ENCODE measurements at places on chromosomes 16 and 17.
A peak's percentile ranks its signal among the peaks of the same experiment; 100 is the strongest.

DNA sequence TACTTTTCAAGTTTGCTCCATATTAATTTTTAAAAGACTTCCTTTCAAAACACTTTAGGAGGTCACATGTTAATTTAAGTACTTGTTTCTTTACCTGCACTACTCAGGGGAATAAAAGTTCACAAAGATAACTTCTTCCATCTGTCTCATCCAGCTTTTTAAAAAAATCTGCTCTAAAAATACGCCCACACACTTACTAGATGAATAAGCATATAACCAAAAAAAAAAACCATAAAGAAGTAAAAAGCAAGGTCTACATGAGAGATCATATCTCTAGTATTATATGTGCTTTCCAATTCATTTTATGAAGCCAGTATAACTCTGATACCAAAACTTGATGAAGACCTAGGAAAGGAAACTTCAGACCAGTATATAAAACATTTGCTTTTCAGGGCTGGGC lies 17.2 kb downstream of the SKAP1 start:
- no peak for DNase-seq

DNA sequence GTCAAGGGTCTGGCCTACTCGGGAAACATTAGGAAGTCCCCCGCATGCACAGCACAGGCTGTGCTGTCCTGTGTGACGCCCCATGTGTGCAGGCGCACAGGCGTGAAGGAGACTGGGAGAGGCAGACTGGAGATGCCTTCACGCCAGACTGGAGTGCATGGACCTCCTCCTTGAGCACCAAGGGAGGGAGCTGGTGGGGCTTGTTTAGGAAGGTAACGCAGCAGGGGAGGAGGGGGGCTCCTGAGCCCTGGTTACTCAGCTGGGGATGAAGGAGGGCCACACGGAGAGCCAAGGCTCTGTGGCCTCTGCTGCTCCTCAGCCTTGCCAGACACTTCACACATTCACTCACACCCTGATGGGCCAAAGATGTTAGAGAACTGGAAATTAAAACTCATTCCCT lies 7.7 kb downstream of the HSDL1 start:
- DNase-seq, result no peak

- DNase-seq, result no peak
Observed at GRCh38 chr16:35689764-35690163, 2230.4 kb downstream of the TP53TG3F start.

GRCh38 chr17:8913091-8913490 lies 45.6 kb upstream of the PIK3R6 start:
- no peak for DNase-seq

GRCh38 chr17:40298726-40299125 lies 10.3 kb upstream of the RARA start:
- DNase-seq, result no peak

- no peak for DNase-seq
Observed at GRCh38 chr16:86598607-86599565, 20.5 kb downstream of the FOXL1 start.

DNA sequence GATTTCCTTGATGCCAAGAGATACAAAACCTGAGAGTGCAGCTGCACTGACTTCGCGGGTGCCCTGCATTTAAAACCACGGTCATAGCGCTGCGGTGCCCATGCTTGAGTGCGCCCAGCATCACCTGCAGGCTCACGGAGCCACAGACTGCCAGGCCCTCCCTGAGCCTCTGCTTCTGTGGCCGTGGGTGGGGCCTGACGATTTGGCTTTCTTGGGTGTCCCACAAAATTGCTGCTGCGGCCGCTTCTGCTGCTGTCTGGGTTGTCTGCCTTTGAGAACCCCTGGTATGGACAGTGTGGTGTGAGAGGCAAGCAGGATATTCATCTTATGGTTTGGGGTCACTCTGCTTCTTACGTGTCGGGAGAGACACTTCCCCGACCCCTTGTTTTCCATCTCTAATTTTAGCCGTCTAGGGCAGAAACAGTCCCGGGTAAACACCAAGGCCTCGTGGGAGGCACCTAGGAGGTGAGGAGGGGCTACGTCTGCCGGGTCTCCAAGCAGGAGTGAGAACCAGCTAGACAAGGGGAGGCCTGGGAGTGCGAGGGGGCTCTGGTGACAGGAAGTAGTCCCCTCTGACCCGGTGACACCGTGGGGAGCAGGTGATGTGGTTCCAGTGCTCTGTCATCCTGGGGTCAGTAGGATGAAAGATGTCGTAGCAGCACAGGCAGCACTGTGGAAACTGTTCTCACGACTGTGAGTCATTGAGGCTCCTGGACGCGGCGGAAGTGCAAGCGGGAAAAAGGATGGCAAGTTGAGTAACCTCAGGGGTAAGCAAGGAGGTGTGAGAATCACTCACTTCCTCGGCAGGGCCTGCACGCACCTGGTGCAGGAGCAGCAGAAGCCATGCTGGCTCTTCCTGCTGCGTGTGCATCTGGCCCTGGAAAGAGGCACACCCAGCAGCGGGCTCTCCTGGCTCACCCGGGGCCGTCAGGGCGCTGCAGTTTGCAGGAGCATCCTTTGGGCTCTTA lies 176.3 kb downstream of the RPTOR start:
- peak; percentile 36 for DNase-seq

DNA sequence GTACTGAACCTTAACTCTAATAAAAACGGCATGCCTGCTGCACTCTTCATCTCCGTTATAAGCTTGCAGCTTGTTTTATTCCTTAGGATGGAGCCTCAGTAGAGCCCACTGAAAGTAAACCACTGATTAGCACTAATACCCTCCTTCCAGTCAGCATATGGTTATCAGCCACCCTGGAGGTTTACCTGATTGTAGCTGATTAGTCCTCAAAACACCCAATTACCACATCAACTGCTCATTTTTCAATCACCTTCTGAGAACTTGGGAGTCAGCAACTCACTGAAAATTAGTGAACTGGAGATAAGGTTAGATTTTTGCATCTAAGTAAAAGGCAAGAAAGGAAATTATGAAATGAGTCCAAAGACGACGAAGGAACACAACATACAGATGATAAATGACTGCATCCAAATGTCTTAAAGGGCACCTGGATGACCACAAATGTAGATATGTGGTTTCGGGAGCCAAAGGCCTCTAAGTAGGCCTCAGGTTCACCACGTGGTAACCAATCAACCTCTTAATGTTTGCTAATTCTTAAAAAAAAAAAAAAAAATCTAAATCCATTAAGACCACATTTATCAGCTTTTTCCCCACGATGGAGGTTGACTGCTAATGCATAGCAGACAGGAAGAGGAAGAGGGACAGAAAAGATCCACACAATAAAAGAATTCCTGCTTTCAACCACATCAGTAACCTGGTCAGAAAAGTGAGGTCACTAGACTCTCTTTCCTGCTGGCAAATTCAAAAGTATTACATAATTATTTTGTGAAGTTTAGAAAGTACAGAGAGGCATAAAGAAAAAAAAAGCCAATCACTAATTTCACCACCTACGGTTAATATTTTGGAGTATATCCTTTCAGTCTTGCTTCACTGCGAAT lies 28.0 kb downstream of the DCUN1D3 start:
- DNase-seq, result no peak

GRCh38 chr17:74152591-74153455 lies 50.7 kb upstream of the RPL38 start:
- DNase-seq, result no peak

GRCh38 chr17:36592716-36593321 lies 1.1 kb downstream of the DHRS11 start:
- no peak for DNase-seq

DNA sequence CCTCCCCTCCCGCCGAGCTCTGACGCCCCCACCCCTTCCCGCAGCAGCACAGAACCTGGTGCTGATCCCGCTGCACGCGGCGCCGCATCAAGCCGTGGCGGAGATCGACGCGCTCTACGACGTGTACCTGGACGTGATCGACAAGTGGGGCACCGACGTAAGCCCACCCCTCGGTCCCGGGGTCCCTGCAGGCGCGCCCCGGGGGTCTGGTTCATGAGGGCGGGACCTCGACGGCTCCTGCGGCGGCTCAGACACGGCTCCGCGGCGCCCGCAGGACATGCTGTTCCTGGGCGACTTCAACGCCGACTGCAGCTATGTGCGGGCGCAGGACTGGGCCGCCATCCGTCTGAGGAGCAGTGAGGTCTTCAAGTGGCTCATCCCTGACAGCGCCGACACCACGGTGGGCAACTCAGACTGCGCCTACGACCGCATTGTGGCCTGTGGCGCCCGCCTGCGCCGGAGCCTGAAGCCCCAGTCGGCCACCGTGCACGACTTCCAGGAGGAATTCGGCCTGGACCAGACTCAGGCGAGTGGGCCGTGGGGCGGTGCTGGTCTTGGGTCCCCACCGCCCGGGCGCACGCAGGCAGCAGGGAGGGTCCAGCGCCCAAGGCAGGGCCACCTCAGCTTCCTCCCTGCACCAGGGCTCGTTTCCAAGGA lies 1.4 kb downstream of the DNASE1L2 start:
- DNase-seq, result no peak

GRCh38 chr16:11129378-11129781 lies 126.6 kb downstream of the SOCS1 start:
- DNase-seq, result no peak

- DNase-seq, result no peak
Observed at GRCh38 chr17:71142333-71142732, 973.0 kb downstream of the KCNJ2 start.

DNA sequence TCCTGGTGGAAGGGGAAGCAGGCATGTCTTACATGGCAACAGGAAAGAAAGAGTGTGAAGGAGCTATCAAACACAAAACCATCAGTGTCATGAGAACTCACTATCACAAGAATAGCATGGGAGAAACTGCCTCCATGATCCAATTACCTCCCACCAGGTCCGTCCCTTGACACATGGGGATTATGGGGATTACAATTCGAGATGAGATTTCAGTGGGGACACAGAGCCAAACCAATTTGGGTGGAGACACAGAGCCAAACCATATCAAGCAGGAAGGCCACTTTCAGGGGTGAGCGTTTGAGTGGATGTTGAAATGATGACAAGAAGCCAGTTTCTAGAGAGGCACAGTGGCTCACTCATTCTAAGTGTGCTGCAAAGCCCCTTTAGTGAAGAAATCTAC lies 143.8 kb downstream of the CPPED1 start:
- no peak for DNase-seq

GRCh38 chr16:2424061-2425007 lies 4.9 kb upstream of the CCNF start:
- DNase-seq, result no peak

GRCh38 chr16:6375465-6376075 lies 957.1 kb upstream of the RBFOX1 start:
- DNase-seq, result no peak

DNA sequence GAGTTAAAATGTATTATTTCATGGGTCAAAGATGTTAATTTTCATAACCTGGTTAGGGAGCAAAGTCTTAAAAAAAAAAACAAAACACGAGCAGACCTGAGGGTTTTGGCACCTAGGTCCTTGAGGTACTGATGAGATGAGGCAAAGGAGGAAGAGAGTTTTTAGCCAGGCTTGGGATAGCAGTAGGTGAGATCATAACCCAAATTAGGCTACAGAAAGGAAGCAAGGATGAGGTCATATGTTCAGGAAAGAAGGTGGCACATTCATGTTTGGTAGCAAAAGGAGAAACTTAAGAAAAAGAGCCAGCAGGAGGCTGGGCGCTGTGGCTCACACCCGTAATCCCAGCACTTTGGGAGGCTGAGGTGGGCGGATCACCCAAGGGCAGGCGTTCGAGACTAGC lies 2.8 kb downstream of the ATXN1L start:
- no peak for DNase-seq

- DNase-seq, result no peak
Observed at GRCh38 chr17:8359769-8360168, 16.7 kb downstream of the KRABD2 start.

DNA sequence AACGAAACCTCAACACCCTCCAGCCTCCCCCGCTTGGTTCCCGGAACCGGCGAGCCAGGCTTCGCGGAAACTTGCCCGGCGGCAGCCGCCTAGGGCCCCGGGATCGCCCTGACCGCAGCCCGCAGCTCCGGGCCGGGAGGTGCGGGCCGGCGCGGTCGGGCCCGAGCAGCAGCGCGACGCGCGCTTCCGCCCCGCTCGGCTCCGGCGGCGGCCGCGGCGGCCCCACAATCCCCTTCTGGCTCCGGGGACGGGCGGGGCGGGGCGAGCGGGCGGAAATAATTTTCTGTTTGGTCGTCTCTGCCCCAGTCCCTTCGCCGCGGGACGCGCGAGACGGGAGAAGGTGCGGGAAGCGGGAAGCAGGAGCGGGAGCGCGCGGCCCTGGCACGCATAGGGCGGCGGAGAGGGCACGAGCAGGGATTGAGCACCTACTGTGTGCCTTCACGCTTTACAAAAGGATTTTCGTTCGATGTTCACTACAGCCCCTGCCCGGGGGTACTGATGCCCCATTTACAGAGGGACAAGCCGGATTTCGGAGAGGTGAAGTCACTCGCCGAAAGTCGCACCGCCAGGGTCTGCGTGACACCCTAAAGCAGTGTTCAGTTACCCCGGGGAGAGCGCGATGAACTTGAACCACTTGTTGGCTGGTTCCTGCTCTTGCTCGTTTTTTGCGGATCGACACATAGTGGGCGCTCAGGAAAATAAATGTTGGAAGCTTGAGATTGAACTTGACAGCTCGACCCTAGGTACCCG lies 2.7 kb upstream of the MLLT6 start:
- DNase-seq, result peak; percentile 80

DNA sequence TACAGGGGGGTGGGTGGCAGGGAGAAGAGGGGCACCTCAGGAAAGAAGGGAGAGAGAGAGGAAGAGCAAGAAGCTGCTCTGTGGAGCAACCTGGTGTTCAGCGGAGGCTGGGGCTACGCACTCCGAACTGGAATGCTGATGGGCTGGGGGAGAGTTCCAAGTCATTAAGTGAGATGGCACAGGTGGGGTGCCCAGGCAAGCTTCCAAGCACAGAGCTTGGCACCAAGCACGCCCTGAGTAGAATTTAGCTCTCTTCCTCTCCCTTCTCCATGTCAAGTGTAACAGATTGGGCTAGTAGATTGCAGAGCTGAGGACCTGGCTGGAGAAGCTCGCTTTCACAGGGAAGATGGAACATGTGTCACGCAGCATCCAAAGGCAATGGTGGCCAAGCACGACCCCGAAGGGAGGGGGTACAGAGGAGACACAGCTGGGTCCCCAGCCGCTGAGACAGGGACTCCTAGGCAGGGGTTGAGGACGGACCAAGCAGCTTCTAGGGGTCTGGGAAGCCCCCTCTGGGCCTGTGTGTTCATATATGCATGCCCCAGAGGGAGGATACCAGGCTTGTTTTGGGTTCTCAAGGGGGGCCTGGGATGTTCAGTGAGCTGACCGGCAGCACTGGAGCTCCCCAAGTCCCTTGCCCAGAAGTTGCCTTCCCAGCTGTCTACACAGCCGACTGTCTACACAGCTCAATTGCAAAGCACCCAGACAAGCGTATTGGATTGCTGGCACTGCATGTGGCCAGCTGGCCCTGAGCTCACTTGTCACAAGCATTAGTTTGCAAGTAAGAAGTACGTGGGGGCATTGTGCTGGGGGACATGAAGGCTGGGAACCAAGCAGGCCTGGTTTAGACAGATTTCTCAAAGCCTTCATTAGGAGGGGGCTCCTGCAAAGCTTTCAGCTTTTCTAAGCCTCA lies 247.8 kb downstream of the ENGASE start:
- no peak for DNase-seq

GRCh38 chr16:82185012-82185411 lies 15.0 kb upstream of the MPHOSPH6 start:
- no peak for DNase-seq

DNA sequence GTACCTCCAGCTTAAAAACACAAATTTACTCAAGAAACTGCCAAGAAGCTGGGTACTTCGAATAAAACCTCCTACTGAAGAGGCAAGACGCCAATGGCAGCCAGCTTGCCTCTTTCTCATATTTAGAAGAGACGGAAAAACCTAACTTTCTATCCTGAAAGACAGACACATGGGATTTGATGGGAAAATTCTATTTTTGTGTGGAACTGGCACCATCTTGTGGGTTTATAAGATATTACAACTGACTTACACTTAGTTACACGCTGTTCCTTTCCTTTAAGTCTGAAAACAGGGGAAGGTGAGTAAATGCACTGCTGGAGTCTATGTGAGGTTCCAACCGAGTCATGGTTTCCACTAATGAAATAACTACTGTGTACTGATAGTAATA lies 10.3 kb downstream of the ZNF18 start:
- DNase-seq, result no peak

Measured in CD4-positive, alpha-beta T cell treated with Interleukin-4 for 1 hour (primary cell).